ENCODE measurements at places on chromosomes 4 and X.

DNA sequence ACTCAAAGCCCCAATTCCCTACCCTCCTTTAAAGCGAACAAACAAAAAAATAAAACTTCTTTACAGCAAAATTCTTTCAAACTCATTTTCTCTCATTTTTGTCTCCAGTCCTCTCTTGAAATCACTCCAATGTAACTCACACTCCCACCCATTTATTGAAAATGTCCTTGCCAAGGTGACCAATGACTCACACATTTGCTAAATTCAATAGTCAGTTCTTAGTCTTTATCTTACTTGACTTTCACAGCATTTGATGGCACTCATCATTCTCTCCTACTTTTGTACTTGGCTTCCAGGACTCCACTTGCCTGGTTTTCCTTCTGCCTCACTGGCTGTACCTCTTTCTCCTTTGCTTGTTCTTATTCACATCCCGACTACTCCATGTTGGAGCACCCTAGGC lies 19.9 kb downstream of the CC2D2A start:
- no peak overlapping the region for H3K27ac ChIP-seq
- H3K36me3 ChIP-seq, result no peaks in the 10 kb centered on the region
- H3K27me3 ChIP-seq, result no peaks in the 10 kb centered on the region

DNA sequence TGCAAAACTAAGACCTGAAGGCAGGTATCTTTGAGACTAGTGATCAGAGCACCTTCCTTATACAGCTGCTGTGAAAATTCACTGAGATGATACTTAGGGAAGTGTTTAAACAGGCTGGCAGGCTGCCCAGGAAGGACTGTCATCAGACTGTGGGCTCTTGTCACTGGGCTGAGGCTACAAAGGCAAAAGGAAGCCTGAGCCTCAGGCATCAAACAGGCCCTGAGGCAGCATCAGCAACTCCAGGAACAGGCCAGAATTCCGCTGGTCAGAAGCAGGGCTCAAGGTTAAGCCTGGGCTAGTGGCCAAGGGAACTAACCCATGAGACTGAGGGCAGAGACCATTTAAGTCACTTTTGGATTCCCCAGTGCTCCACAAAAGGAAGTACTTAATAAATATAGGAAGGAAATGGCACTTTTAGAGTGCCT lies 12.8 kb downstream of the PJA1 start:
- H3K4me3 ChIP-seq, result no peak overlapping the region
- H3K27me3 ChIP-seq, result no peaks in the 10 kb centered on the region
- no peak for DNase-seq
- H3K36me3 ChIP-seq, result no peaks in the 10 kb centered on the region

- no peak overlapping the region for H3K27ac ChIP-seq
- H3K36me3 ChIP-seq, result no peaks in the 10 kb centered on the region
- DNase-seq, result no peak
- H3K27me3 ChIP-seq, result peaks cover 9% of the 10 kb centered on the region
- H3K4me1 ChIP-seq, result no peaks in the 10 kb centered on the region
Observed at GRCh38 chr4:1414831-1415680, 8.8 kb upstream of the NKX1-1 start.

DNA sequence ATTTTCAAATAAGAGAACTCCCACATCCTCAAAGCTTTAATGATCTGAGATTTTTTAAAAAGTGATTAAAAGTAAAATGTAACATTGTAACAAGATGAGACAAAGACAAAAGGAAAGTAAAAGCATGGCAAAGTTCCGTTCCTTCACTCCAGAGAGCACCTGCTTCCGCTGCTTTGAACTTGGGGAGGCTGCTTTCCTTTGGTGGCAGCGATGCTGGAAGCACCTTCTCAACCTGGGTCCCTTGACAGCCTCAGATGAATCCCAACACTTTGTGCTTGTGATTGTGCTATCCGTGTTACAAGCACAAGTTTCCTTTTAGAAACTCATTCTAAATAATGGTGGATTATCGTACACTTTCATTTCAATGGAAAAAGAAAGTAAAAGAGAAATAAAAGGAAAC lies 59.7 kb downstream of the HADH start:
- no peak for DNase-seq
- H3K4me1 ChIP-seq, result no peaks in the 10 kb centered on the region
- no peak overlapping the region for H3K4me3 ChIP-seq
- H3K36me3 ChIP-seq, result no peaks in the 10 kb centered on the region
- no peak overlapping the region for H3K27ac ChIP-seq

GRCh38 chrX:11666164-11666563 lies 444 bp upstream of the ARHGAP6 start:
- peak; percentile 33 for DNase-seq
- H3K36me3 ChIP-seq, result no peaks in the 10 kb centered on the region
- no peaks in the 10 kb centered on the region for H3K27me3 ChIP-seq
- H3K4me1 ChIP-seq, result peaks cover 4% of the 10 kb centered on the region
- H3K27ac ChIP-seq, result no peak overlapping the region
- H3K4me3 ChIP-seq, result peak overlapping the region; percentile 33

DNA sequence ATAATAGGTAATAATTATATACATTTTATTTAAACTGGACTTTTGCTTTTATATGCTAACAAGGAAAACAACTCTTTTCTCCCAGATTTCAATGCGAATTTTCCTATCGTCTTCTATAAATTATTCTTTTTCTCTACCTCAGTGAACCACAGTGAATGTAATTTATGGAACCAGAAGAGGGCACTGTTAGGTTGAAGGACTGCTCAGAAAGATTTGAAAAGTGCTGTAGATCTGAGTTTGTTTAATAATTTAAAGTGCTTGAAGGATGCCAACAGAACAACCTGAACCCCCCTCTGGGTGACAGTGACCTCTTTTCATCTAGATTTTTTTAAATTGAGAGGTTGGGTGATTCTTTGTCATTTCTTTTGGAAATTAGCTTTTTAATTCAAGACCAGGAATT lies 54.9 kb downstream of the PHOX2B start:
- H3K27ac ChIP-seq, result no peak overlapping the region
- no peak overlapping the region for H3K4me3 ChIP-seq
- H3K4me1 ChIP-seq, result peaks cover 5% of the 10 kb centered on the region

DNA sequence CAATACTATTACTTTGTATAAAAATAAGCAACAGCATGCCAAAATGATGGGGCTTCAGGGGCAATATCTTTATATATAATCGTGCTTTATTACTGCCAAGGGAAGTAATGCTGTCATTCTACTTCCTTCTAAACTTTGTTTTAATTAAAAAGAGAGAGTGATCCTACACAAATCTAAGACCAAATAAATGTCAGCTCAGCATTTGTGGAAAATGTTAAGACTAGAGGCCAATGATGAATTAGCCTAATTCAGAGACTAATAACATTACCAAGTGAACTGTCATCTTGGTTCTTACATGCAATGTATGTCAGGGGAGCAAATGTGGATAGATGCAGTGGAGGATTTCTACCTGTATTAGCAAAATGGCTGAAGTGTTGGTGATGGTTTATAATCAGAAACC lies 166.4 kb upstream of the PTCHD1 start:
- H3K4me1 ChIP-seq, result no peaks in the 10 kb centered on the region
- no peaks in the 10 kb centered on the region for H3K27me3 ChIP-seq
- no peak overlapping the region for H3K27ac ChIP-seq

GRCh38 chr4:53816561-53816960 lies 225.3 kb upstream of the LNX1 start:
- H3K27me3 ChIP-seq, result no peaks in the 10 kb centered on the region
- no peak overlapping the region for H3K4me3 ChIP-seq
- no peaks in the 10 kb centered on the region for H3K4me1 ChIP-seq
- H3K27ac ChIP-seq, result no peak overlapping the region

- no peak overlapping the region for H3K4me3 ChIP-seq
- DNase-seq, result peak; percentile 34
- no peaks in the 10 kb centered on the region for H3K36me3 ChIP-seq
- H3K27me3 ChIP-seq, result no peaks in the 10 kb centered on the region
Observed at GRCh38 chr4:150944660-150945059, 70.4 kb downstream of the LRBA start.
